ENCODE measurements at places on chromosomes 13 and 19.

GRCh38 chr13:72959643-72960042 is 99.2 kb upstream of the KLF5 start:
- DNase-seq = no peak

GRCh38 chr13:65855242-65855805 is 1374.8 kb downstream of the PCDH9 start:
- no peak for DNase-seq

DNA sequence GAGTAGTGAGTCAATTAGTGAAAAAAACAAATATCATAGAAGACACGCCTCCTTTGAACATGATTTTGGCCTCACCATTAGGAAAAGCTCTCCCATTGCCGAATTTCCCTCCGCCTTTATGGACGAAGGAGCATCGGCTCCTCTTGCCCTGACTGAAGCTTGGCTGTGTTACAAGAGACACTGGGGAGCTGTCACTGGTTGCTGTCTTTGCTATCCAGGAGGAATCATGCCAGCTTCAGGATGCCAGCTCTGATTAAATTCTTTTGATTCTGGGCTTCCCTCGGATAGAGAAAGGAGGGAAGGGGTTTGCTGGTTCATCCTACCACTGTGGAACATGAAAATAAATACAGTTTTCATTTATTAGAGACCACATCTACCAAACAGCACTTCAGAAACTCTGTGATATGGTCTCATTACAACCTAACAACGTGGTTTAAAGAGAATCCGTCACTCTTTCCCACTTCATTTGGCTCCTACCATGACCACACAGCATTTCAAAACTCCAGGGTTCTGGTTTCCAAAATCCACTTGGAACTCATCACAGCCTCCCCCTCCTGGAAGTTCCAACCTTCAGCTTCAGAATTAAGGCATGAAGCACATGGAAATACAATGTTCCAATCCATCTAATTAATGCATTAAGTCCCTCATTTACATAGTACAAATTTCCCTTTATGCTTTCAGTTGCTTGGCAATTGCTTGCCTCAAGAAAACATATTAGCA is 446.0 kb downstream of the EFNB2 start:
- DNase-seq = no peak

DNA sequence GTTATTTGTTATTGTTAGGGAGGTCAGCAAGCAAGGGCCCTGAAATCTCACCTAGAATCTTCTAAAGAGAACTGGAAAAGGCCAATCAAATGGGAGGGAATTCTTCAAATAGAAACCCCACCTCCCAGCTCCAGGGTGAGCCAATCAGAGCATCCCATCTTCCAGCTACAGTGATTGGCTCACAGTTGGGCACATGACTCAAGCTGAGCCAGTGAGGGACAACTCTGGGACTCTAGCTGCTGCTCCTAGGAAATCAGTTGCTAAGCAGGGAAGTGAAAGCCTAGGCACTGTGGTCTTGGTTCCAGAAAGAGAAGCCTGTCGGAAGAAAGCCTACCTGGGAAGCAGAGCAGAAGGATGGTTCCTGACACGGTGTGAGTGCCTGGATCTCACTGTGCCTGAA is 13.4 kb downstream of the TM6SF2 start:
- no peak for DNase-seq

DNA sequence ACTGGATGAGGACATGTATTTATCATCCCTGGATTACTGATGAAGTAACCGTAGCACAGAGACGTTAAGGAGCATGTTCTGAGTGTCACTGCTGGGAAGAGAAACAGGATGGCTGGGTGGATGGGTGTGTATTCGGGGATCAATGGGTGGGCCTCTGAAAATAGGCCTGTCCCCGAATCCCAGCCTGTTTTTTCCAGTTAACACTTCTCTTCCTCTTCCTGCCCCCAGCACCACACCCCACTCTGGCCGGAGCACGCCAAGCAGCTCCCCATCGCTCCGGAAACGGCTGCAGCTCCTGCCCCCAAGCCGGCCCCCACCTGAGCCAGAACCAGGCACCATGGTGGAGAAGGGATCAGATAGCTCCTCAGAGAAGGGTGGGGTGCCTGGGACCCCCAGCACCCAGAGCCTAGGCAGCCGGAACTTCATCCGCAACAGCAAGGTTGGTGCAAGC is 8.8 kb downstream of the GRAMD1A start:
- no peak for DNase-seq

- DNase-seq = no peak
These were observed 6.3 kb downstream of the GPR180 start for GRCh38 chr13:94607939-94608338.
